ENCODE measurements at places on chromosomes 1 and 21. TPM values are rescaled to one million over a fixed set of nuclear protein-coding genes. Genes with fewer than 3 reads are reported as not detected.

DNA sequence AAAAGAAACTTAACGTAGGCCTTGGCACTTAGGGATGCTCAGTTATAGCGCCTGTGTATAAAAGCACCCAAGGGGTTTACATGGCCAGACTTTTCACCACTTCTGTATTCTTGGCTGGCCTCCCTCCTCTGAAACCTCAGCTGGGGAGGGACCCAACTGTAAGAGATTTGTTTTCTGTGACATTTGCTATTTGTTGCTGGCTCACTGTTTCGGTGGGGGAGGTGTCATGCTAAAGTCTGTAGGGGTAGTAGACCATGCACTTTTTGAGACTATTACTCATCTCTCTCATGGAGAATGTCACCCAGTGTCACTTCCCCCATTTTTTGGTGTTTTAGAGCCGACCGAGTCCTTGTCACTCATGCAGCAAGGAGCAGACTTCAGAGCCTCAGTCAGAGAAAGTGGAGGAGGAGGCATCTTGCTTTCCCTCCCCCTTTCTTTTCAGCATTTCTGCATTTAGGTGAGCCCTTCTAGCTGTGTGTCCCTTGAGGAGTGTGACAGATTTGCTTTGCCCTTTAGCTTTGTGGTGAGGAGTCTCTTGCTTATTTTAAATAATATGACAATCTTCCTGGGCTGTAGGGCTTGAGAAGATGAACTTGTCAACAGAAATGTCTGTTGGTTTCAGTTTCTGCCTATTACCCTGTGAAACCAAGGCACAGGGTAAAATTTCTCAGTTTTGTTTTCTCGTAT lies 160.1 kb downstream of the FASLG start:
- DNase-seq: no peak

DNA sequence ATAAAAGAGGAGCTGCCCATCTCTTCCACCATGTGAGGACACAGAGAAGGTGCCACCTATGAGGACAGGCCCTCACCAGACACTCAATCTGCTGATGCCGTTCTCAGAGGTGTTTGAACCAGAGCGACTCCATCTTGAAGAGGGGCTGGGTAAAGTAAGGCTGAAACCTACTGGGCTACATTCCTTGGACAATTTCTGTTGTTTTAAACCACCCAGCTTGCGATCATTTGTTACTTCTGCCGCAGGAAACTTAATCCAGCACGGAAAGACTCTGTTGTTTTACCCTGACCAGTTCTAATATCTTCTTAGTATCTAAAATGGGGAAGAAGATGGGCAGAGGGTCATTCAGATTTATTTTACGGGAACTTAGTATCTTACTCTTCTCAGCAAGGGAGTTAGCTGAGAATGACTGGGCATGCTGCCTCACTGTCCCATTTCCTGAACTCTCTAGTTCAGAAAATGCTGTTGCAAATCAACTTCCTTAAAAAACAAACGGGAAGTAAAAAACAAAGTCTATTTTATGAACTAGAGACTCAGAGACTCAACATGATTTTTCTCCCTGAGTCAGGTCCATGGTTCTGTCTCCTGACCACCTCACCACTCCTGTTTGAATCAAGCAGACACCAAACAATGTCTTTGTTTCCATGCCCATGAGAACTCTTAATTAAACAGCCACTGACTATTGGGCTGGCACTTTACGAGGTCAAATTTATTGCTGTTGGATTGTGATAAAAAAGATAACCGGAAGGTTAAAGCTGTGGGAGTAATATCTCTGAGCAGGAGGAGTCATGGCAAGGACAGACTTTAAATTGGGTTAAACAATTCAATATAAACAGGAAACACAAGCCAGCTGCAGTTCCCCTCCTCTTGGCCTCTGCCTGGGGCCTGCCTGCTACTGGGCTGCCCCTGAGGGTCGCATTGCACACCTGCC lies 23.8 kb upstream of the IFNAR1 start:
- DNase-seq: no peak

The NPL gene
- total RNA-seq: 6.2 TPM

The PLA2G5 gene
- total RNA-seq: not detected

DNA sequence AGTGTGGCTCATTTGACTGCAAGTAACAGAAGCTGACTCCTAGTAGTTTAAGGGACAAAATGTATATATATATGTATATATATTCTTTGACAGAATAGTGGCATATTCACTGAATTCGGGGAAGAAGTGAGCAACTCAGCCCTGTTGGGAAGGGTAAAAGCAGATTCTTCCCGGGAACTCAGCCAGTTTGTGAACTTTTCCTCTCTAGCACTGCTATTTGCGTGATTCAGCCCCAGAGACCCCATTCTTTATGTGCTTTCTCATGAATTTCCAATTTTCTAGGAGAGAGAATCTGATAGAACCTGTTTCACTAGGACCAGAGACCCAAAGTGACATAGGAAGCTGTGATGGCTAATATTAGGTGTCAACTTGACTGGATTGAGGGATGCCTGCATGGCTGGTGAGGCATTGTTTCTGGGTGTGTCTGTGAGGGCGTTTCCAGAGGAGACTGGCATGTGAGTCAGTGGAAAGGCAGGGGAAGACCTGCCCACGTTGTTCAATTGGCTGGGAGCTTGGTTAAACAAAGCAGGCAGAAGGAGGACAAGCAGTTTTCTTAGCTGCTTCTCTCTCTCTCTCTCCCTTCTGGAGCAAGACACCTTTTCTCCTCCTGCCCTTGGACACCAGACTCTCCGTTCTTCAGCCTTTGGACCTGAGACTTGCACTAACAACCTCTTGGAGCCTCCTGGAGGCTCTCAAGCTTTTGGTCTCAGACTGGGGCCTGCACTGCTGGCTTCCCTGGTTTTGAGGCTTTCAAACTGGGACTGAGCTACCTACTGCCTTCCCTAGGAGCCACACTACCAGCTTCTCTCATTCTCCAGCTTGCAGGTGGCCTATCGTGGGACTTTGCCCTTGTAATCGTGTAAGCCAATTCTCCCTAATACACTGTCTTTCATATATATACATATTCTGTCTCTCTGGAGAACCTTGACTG lies 93.4 kb upstream of the KCNK1 start:
- DNase-seq: peak; percentile 92

The LCE1F gene
- not detected for total RNA-seq

GRCh38 chr1:164760569-164760968 lies 201.6 kb downstream of the PBX1 start:
- DNase-seq: no peak

All from MCF 10A (cell line).